MM.1S (cell line): ENCODE measurements at places on chromosomes 1 and 21.
A peak's percentile ranks its signal among the peaks of the same experiment; 100 is the strongest.

DNA sequence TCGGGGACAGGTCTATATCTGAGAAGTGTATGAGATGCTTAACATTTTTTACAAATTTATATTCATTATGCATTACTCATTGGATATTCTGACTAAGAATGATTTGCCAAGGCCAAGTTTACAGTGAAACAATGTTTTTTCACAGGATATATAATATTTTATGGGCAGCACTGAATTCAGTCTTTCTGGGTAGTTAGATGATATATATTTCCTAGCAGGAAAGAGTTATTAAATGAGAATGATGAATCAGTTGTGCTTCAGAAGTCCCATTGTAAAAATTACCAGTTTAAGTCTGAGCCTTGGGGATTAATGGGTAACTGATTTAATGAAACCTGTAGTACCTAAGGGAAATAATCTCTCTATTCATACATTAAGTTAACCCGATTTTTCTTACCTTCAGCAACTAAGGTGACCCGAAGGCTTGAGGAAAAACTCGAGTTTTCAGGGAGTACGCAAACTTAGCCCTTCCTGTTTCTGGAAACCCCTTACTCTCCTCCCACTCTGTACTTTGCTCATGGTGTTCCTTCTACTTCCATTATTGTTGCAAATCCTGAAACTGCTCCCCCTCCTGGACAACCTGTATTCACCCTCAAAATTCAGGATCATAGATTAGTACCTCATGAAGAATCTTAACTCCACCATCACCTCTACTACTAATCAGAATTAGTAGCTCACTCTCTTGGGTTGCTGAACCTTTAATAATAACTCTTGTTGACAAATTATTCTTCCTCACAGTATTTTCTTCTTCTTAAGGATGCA is 135.1 kb downstream of the AK5 start:
- DNase-seq: no peak

DNA sequence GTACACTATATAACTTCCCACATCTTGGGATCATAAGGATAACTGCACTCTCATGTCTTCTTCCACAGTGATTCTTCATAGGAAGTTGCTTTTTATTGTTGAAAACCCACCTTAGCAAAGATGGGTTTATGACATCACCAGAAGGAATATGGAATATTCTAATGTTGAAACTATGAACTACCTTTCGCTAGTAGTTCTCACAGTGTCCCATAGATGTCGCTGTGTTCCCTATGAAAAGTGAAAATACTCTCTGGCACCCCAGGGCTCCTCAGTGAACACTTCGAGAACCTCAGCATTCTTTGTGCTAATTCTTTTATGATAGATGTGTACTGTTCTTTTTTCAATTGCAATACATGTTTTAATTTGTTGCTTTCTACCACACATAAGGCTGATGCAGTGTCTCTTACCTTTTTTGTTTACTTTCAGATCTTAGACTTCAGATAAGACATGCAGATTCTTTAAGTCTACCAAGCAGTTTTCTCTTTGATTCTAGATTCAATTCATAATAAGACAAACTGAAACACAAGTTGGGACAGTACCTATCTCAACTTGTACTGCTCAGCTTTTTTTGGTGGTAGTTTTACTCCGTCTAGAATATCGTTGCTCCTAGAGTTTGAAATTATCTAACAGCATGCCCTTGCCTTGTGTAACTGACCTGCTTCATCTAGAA is 90.8 kb downstream of the GTF2B start:
- DNase-seq: peak; percentile 59

GRCh38 chr1:16014509-16015482 is 3.0 kb downstream of the HSPB7 start:
- DNase-seq: no peak

DNA sequence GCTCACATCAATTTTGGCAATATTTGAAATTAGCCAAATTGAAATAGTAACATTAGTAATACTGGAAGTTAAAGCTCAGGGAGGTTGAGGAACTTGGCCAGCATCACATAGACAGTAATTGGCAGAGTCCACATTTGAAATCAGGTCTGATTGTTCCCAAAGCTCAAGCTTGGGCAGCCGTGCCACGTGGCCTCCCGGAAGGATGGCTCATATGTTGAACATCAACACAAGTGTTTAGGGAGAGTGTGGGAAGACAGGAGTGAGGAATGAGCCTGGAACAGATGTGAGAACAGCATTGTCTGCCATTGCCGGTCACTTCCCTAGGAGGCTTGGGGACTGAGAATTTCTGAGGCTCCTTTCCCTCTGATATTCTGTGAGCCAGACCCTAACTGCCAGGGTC is 40.2 kb upstream of the RBM15 start:
- DNase-seq: no peak

DNA sequence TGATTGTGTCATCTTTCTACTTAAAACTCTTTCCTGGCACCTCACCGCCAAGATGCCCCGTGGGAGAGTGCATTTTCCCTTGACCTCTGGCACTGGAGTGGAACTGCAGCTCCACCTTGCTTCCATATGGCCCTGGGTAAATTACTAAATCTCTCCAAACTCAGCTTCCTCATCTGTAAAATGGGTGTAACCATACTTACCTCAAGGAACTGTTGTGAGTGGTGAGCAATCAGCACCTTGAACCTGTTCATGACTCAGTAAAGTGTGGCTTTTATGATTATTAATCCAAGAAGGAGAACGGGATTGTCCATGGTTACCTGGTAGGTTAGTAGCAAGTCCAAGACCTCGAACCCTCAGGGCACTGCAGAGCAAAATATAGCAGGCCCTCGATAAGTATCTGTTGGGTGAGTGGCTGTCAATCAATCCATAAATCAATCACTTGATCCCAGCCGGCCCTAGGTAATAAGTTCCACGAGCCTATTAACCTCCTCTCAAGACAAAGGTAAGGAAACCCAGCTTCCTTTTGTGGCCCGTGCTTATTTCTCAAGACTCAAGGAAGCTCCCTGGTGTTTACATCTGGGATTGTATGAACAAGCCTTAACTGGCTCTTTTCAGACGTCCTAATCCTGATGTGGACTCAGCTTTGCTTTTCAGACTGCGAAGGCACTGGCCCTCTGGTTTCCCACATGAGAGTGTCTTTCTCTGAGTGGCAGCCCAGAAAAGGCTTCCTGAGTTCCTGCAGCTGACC is 114.0 kb upstream of the GJB5 start:
- no peak for DNase-seq

GRCh38 chr1:183600634-183601033 is 10.4 kb upstream of the NCF2 start:
- DNase-seq: no peak

GRCh38 chr1:10626791-10627410 is 152.2 kb downstream of the PEX14 start:
- no peak for DNase-seq

DNA sequence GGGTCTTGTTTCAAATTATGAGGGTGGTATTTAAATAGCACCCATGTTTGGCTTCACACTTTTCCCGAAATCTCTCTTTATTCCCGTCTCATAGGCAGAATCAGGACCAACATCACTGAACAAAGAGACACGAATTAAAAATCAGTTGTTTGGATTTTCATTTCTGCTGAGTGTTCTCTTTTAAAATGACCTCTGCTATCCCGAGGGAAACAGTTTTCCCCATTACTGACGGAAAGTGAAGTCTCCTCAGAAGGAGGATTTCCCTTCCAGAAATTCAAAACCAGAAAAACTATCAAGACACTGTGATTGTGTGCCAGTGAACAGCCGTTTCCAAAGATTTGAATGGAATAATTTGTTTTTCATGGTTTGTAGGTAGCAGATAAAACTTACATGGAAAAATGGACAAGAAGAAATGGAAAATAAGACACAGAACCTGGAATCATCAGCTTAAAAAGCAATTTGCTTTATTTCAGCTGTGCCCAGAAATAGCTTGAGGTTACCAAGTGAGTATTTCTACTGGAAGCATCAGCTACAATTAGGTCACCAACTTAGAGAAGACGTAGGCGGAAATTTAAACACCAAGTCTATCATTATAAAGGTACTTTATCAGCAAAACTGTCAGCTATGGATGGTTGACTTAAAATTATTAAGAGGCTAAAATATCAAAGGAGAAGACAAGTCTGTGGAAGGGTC is 68.5 kb downstream of the RUNX1 start:
- no peak for DNase-seq

DNA sequence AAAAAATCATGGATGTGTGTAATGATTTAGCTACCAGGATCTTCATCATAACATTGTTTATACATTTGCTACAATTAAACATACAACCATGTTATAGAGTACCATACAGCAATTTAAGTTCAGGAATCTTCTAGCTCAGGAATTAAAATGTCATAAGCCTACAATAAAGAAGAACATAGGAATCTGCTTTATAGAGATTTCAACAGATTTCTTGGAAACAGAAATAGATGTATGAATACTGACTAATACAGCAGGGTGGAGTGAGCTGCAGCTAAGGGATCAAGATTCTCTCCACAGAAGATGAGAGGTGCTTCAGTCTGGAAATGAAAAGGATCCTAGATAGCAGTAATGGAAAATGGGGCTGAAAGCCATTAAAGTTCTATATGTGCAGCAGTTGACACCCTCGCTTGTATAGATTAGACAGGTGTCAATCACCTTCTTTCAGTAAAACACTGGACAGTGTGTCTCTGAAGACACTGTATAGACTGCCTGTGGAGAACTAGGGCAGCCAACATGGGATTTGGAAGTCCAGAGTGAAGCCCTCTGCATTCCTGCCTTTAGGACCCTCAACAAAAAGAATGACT is 73.9 kb downstream of the DNTTIP2 start:
- DNase-seq: no peak

DNA sequence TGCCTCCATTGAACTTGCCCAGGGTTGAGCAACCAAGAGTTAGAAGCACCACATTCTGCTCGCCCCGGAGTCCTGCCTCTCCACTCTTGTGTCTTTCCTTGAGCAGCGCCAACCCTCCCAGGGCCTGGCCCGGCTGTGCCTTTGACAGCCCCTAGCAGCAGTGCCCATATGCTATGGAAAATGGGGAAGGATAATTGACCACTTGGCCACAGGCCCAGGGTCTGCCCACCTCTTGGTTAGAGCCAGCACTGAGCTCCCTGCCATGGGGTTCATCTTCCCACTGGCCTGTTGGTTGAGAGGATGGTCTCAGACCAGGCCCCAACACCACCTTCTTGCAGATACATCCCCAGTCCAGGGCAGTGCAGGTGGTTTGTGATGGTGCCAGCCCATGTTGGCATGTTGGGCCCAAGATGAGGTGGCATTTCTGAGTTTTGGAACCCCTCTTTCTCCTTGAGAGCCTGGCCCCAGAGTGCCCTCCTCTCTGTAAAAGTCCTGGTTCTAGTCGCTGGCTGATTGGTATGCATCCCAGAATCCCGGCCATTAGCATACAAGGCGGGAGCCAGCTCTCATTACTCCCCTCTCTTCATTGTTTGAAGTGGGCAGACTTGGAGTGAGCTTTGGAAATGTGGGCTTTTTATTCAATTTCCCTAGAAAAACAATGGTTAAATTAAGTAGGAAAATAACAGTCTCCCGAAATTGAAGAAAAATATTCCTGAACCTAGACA is 7.6 kb downstream of the ARHGEF10L start:
- no peak for DNase-seq

DNA sequence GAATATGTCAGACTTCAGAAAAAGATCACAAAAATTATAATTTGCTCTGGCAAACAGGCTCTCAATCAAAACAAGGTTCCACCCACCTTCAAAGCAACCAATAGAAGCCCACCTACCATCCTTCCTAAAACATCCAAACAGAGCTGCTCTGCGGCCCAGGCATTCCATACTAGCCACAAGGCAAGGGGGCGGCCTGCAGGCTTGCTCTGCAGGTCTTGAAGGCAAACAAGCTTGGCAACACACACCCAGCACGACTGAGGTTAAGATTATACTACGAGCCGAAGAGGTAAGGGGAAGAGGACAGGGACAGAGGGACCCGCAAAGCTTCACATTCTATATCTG is 207.3 kb downstream of the SLC45A1 start:
- DNase-seq: no peak

- no peak for DNase-seq
These were observed 131.2 kb downstream of the CDC7 start for GRCh38 chr1:91631718-91632330.

DNA sequence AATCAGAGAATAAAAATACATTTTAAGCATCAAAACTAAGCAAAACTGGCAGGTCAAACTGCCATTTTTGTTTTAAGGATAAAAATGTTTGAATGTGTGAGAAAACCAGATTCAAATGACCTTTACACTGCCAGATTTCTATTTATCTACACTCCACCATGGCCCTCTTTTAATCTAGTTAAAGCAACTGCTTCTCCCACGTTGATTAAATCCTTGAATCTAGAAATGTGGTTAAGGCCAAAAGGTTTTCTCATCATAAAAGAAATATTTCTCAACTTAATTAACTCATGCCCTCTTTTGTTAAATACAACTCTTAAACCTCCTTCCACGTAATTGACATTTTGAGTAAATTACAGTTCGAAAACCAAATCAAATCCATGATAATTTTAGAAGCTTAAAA is 15.0 kb downstream of the EGLN1 start:
- no peak for DNase-seq

- DNase-seq: no peak
These were observed 86.3 kb upstream of the TMPRSS2 start for GRCh38 chr21:41594268-41594667.

GRCh38 chr1:245986404-245987218 is 520.5 kb downstream of the SMYD3 start:
- no peak for DNase-seq

DNA sequence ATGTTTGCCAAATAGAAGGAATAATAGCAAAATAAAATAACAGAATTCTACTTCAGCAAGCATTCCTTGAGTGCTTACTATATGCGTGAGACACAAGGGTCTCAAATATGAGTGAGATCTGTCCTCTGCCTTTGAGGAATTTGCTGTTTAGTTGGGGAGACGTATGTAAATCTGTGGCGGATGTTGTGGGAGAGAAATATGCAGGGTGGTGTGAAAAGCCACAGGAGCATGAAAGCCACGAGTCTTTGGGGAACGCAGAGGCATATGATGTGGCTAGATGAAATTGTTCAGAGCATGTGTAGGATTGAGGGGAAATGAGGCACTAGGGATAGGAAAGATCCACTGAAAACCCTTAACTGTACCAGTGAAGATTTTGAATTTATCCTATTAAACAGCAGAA is 244.4 kb downstream of the PBX1 start:
- no peak for DNase-seq

DNA sequence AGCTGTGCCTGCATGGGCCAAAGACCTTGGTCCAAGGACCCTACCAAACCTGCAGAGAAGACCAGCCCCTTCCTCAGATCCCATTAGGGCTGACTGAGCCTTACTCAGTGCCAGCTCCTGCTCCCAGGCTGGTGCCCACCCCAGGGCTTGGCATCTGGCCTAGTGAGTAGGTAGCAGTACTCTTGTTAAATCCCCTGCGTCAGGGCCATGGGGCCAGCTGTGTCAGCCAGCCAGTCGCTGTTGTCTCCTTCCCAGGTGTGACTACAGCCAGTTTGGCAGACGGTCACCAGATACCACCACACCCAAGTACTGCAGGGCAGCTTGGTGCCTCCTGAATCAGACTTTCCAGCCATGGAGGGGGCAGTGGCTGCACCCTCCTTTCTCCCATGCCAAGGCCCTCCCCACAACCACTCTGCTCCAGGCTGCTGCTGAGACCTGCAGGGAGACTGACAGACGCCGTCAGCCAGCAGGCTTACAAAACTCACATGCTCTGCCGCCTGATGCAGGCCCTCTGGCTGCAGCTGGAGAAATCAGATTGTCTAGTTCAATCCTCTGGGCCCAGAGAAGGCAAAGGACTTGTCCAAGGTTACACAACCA is 3.0 kb downstream of the TENT5B start:
- DNase-seq: no peak
